Endothelial cell of coronary artery (primary cell): ENCODE measurements at places on chromosomes 3 and 15. TPM values are rescaled to one million over a fixed set of nuclear protein-coding genes. Genes with fewer than 3 reads are reported as not detected.

Gene CSNK1G1
- total RNA-seq = 25.8 and 29.5 TPM in 2 replicates

Gene FAM174B
- total RNA-seq = 0.90 and 2.8 TPM in 2 replicates

Gene MCTP2
- total RNA-seq = 0.47 and 1.3 TPM in 2 replicates

Gene ZNF592
- 3.6 and 6.2 TPM in 2 replicates for total RNA-seq

Gene GALNT15
- total RNA-seq = 1.2 and 45.6 TPM in 2 replicates

Gene ARHGAP31
- total RNA-seq = 23.5 and 23.8 TPM in 2 replicates

Gene CADPS
- total RNA-seq = not detected in 2 replicates

Gene PTX3
- 407 and 824 TPM in 2 replicates for total RNA-seq

Gene AMOTL2
- total RNA-seq = 70.4 and 80.6 TPM in 2 replicates

Gene PDCD7
- 10.3 and 12.5 TPM in 2 replicates for total RNA-seq

Gene HDGFL3
- 54.1 and 65.2 TPM in 2 replicates for total RNA-seq

Gene ERC2
- 0.28 and 1.1 TPM in 2 replicates for total RNA-seq

Gene C3orf70
- total RNA-seq = 0.09 and 0.90 TPM in 2 replicates

Gene PLCL2
- 5.8 and 8.3 TPM in 2 replicates for total RNA-seq

Gene ACAN
- not detected in 2 replicates for total RNA-seq

Gene EPHA3
- 1.7 TPM in 1 of 2 replicates, not detected in the other for total RNA-seq

Gene ARRDC4
- 0.45 and 2.4 TPM in 2 replicates for total RNA-seq

Gene ZMYND10
- total RNA-seq = 0.36 and 0.38 TPM in 2 replicates

Gene SERINC4
- not detected in 2 replicates for total RNA-seq

Gene CCR3
- total RNA-seq = not detected in 2 replicates

Gene DUOXA2
- total RNA-seq = not detected in 2 replicates

Gene ADAM10
- total RNA-seq = 197 and 256 TPM in 2 replicates

Gene DGKG
- total RNA-seq = 0.09 and 0.19 TPM in 2 replicates

Gene COL6A6
- 0.09 TPM in 1 of 2 replicates, not detected in the other for total RNA-seq

Gene TADA3
- 28.4 and 47.8 TPM in 2 replicates for total RNA-seq

Gene ERICH6
- total RNA-seq = under 0.01 TPM in 1 of 2 replicates, not detected in the other

Gene DPPA4
- not detected in 2 replicates for total RNA-seq

Gene TICRR
- total RNA-seq = 2.3 and 2.6 TPM in 2 replicates
